Activated CD8-positive, alpha-beta T cell treated with anti-CD3 and anti-CD28 coated beads for 36 hours (primary cell): ENCODE measurements at places on chromosomes 4 and X. TPM values are rescaled to one million over a fixed set of nuclear protein-coding genes. Genes with fewer than 3 reads are reported as not detected.

Gene SOWAHB
- total RNA-seq, result not detected

Gene WDR17
- 0.63 TPM for total RNA-seq

Gene FAT4
- not detected for total RNA-seq

Gene CTAG1B
- not detected for total RNA-seq

Gene ADH6
- total RNA-seq, result not detected

Gene CXCL11
- total RNA-seq, result not detected

Gene FAM47E
- not detected for total RNA-seq

Gene STATH
- total RNA-seq, result not detected

DNA sequence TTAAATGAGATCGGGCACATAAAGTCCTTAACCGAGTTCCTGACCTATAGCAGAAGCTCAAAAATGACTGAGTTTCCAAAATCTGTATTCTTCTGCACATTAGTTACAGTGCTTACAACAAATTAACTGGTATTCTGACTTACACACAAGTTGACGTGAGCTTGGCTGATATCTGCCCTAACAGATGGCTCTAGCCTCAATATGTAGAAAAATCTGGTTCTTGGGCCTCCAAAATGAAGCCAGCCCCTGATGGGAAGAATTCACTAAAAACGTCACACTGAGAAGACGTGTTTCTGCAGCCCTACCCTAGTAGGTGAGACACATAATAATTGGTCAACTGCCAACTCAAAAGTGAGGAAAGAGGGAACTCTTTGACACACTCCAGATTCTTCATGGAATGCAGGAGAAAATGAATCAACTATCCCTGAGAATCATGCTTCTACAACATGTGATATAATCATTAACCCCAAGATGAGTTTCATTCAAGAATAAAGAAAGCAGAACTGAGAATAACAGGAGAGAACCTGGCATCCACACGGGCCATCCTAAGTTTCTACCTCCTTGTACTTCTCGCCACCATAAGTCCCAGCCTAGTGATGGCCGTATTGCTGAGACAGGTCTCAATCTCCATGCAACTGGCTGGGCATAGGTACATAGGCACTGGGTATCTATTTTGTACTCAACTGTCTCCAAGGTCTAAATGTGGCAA is 8.2 kb downstream of the STX18 start:
- peaks cover 25% of the 10 kb centered on the region for H3K4me1 ChIP-seq
- no peak overlapping the region for H3K4me3 ChIP-seq
- no peak overlapping the region for H3K27ac ChIP-seq
- H3K36me3 ChIP-seq, result no peaks in the 10 kb centered on the region
- H3K27me3 ChIP-seq, result no peaks in the 10 kb centered on the region

DNA sequence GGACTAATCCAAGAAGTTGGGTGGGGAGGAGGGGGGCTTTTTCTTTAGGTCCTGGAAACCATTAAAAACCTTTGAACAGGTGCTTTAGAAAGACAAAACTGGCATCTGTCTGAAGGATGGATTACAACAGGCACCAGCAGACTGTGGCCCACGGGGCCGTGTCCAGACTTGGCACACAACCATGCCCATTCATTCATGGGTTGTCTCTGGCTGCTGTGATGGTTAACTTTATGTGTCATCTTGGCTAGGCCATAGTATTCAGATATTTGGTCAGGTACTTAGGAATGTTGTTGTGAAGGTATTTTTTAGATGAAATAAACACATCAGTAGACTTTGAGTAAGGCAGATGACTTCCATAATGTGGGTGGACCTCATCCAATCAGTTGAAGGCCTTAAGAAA is 45.5 kb downstream of the TBL1X start:
- H3K27me3 ChIP-seq, result no peaks in the 10 kb centered on the region
- no peak overlapping the region for H3K27ac ChIP-seq
- H3K4me1 ChIP-seq, result peaks cover 19% of the 10 kb centered on the region
- peaks cover 55% of the 10 kb centered on the region for H3K36me3 ChIP-seq
- DNase-seq, result no peak

DNA sequence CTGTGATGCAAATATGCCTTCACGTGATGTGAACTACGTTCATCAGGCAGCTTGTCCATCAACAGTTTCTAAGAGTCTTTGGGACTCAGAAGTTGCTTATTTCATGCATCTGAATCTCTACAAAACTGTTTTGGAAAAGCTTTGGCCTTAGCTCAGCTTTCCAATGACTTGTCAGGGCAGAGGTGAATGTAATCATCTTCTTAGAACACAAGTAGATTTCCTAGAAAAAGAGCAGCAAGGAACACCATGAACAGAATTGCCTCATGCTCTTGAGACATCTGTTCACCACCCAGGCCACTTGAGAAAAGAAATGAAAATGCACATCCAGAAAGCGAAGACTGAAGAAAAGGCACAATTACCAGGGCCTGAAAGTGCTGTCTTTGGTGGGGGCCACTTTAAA is 105.8 kb upstream of the PDHA1 start:
- no peaks in the 10 kb centered on the region for H3K36me3 ChIP-seq
- no peak overlapping the region for H3K27ac ChIP-seq
- peaks cover 10% of the 10 kb centered on the region for H3K27me3 ChIP-seq
- no peak for DNase-seq

DNA sequence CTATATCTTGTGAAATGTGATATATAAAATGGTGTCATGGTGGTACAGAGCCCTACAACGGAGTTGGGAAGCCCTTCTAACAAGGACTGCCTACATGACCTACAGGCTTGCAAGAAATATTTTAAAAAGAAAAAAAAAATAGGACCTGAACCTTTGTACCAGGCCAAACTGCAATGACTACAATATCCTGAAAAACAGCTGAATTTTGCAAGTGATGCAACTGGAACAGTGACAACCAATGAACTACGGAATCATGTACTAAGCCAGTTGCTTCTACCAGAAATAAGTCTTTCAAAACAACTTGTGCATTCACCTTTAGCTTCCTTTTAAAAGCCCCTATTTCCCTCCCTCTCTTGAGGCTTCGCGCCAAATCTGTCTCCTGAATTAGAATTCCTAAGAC is 58.4 kb downstream of the PDGFC start:
- H3K4me1 ChIP-seq, result no peaks in the 10 kb centered on the region
- DNase-seq, result no peak
- no peaks in the 10 kb centered on the region for H3K27me3 ChIP-seq
- no peaks in the 10 kb centered on the region for H3K36me3 ChIP-seq
- no peak overlapping the region for H3K27ac ChIP-seq
- no peak overlapping the region for H3K4me3 ChIP-seq

- no peaks in the 10 kb centered on the region for H3K27me3 ChIP-seq
- no peak overlapping the region for H3K4me3 ChIP-seq
- no peak overlapping the region for H3K27ac ChIP-seq
- no peak for DNase-seq
- H3K4me1 ChIP-seq, result peaks cover 10% of the 10 kb centered on the region
Observed at GRCh38 chr4:2497931-2498330, 29.0 kb downstream of the RNF4 start.

GRCh38 chr4:79147251-79147650 is 178.6 kb downstream of the NAA11 start:
- no peak for DNase-seq
- H3K27me3 ChIP-seq, result no peaks in the 10 kb centered on the region
- no peak overlapping the region for H3K4me3 ChIP-seq
- no peaks in the 10 kb centered on the region for H3K36me3 ChIP-seq
- no peak overlapping the region for H3K27ac ChIP-seq

- H3K27ac ChIP-seq, result no peak overlapping the region
- no peak overlapping the region for H3K4me3 ChIP-seq
- no peaks in the 10 kb centered on the region for H3K4me1 ChIP-seq
- H3K27me3 ChIP-seq, result no peaks in the 10 kb centered on the region
Observed at GRCh38 chrX:63889001-63889400, 104.0 kb upstream of the ARHGEF9 start.

DNA sequence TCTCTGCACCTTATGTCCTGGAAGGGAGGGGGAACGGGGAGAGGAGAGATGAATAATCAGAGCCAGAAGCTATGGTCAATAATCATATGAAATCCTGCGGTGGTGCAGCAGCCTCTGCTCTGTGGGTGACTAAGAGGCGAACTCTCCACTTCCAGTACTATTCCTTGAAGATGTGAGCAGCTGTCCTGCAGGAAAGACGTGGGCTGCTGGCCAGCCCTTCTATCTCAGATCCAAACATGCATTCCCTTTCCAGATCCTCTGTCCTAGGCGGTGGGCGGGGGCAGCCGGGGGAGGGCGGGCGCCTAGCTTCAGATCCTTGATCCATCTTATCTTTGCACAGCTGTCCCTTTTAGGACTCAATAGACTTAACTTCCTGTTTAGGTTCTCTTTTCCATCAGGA is 34.5 kb downstream of the SPINK2 start:
- no peak overlapping the region for H3K27ac ChIP-seq
- no peak overlapping the region for H3K4me3 ChIP-seq
- no peaks in the 10 kb centered on the region for H3K36me3 ChIP-seq
- H3K27me3 ChIP-seq, result no peaks in the 10 kb centered on the region
- DNase-seq, result no peak
- H3K4me1 ChIP-seq, result no peaks in the 10 kb centered on the region

- no peaks in the 10 kb centered on the region for H3K27me3 ChIP-seq
- no peaks in the 10 kb centered on the region for H3K4me1 ChIP-seq
- H3K36me3 ChIP-seq, result no peaks in the 10 kb centered on the region
- no peak for DNase-seq
- no peak overlapping the region for H3K4me3 ChIP-seq
- no peak overlapping the region for H3K27ac ChIP-seq
Observed at GRCh38 chr4:7365462-7366179, 69.1 kb downstream of the PSAPL1 start.

DNA sequence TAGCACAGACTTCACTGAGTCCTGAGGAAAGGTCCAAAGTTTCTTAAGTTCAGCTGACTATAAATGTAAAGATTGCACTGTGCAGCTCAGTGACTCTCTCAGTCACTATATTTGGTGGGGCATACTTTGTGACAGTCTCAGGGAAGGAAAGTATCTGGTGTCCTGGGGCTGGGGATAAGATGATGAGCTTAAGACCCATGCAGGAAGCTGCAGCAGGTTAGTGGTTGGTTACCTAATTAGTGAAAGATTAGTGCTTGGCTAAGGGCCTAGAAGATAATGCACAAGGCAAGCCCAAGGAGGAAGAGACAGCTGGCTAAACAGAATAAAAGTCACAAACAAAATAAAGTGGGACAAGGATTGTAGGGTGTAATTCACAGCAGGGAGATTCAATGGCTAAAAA is 25.4 kb upstream of the SLITRK4 start:
- H3K4me3 ChIP-seq, result no peak overlapping the region
- no peak for DNase-seq
- no peaks in the 10 kb centered on the region for H3K27me3 ChIP-seq
- no peaks in the 10 kb centered on the region for H3K4me1 ChIP-seq
- H3K27ac ChIP-seq, result no peak overlapping the region
- no peaks in the 10 kb centered on the region for H3K36me3 ChIP-seq
